ENCODE measurements at places on chromosomes 1 and 21. TPM values are rescaled to one million over a fixed set of nuclear protein-coding genes. Genes with fewer than 3 reads are reported as not detected.

DNA sequence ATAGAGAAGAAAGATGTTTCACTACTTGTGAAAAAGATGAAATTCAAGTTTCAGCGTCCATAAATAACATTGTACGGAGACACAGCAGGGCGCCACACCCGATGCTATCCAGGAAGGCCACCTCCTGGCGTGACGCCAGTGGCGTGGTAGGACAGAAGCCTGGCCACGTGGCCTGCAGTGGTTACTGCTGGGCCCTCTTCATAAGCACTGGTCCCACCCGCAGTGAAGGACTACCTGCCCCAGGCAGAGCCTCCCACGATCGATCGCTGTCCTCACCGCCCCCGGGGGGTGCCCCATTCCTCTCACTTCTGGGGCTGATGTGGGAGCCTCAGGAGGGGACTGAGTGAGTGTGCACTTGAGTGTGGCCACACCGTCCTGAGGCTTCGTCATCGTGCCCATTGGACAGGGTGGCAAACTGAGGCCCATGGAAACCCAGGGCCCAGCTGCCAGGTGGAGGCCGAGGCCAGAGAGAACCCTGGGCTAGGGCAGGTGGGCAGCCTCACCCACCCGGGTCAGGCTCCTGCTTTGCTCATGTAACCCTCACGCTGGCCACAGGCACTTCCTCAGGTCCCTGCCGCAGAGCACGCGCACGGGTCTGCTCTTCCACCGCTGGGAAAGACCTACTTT is 11.7 kb upstream of the HES5 start:
- DNase-seq: peak; percentile 27

DNA sequence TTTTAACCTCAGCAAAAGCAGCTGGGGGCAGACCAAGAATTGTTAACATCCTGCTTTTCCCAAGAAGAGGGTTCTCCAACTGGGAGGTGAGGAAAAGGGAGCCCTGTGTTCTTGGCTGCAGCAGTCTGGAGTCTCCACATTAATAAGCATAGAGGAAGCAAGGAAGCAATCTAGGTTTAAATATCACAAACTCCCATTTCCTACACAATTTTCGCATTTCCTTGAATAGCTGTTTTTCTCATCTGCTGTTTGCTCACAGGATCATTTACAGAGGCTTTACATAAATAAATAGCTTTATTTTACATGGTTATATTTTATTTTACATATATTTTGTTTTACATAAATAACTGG is 124.0 kb downstream of the TRIM33 start:
- DNase-seq: no peak

- peak; percentile 47 for DNase-seq
Measured at GRCh38 chr1:201740670-201741111, 88.3 kb upstream of the IPO9 start.

DNA sequence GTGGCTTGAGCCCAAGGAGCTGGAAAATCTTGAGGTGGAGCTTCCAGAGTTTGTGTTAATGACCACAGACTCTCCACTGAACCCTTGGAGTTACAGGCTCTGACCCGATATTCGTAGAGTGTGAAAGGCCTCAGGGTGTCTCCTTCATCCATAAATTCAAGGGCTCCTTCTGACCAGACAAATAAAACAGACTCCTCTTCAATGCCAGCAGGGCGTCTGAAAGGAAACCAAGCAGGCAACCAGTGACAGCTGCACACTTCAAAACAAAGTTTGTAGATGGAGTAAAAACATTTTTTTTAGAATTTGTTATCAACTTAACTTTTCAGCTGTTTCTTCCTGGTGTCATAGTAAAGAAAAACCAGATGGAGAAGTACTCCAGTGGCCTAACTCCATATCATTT is 161.1 kb downstream of the KCTD3 start:
- DNase-seq: no peak

DNA sequence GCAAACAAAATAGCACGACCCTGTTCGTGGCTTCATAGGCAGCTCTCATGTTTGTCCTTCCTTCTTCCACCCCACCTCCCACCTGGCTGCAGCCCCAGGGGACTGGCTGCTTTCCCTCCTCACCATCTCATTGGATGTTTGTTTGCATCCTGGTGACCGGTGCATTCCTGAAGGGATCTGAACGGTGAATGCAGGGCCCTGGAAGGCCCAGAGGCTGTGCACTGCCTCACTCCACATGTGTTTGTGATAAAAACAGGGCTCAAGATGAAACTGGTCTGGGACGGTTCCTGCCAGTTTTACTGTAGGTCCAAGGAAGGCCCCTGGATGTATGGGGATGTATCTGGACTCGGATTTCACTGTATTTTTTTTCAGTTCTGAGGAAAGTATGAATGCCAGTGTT is 42.8 kb downstream of the CNN3 start:
- DNase-seq: no peak

GRCh38 chr1:241589521-241589920 is 50.6 kb downstream of the CHML start:
- no peak for DNase-seq

GRCh38 chr1:80656014-80656636 is 1144.6 kb upstream of the ADGRL2 start:
- peak; percentile 16 for DNase-seq

DNA sequence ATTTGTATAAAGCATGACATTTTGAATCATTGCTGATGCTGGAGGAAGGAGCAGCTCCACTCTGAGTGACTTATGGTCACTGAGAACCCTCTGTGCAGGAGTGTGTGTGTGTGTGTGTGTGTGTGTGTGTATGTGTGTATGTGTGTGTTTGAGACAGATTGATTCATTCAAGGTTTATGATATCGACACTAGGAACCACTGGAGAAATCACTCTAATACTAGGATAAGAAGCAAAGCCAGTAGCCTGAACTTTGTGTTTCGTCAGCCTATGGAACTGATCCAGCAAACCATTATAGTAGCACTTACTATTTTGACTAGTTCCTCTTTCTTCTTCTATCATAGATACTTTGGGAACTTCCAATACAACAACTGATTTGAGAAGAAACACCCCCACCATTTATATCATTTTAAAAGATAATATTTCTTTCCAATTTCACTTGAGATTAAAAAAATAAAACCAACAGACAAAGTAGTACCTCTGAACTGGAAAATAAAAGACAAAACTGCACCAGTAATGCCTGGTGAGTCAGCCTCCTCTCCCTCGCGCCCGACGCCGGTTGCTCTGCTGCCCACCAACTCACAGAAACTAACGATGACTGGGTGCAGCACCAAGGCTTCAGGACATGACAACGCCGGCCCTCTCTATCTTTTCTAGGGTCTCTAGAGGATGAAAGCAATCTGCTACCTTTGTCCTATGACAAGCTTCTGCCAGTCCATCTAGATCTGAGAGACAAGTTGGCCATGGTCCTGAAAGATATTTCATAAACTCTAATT is 20.9 kb downstream of the SLAMF1 start:
- no peak for DNase-seq

DNA sequence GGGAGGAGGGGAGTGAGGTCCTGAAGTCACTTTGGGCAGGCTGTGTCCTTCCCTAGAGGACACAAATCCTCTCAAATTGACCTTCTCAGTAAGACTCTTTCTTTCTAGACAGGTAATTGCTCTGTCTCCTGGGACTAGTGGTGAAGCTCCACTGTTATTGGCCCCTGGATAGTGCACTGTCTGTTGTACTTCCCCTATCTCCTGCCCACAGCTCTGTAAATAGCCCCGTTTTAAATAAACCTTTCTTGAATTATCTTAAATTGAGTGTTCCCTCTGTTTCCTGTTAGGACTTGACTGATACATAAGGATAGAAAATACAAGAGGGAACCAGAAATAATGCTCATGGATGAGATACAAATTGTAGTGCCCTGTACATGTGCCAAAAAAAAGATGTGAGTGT is 229.5 kb upstream of the USP24 start:
- DNase-seq: no peak

DNA sequence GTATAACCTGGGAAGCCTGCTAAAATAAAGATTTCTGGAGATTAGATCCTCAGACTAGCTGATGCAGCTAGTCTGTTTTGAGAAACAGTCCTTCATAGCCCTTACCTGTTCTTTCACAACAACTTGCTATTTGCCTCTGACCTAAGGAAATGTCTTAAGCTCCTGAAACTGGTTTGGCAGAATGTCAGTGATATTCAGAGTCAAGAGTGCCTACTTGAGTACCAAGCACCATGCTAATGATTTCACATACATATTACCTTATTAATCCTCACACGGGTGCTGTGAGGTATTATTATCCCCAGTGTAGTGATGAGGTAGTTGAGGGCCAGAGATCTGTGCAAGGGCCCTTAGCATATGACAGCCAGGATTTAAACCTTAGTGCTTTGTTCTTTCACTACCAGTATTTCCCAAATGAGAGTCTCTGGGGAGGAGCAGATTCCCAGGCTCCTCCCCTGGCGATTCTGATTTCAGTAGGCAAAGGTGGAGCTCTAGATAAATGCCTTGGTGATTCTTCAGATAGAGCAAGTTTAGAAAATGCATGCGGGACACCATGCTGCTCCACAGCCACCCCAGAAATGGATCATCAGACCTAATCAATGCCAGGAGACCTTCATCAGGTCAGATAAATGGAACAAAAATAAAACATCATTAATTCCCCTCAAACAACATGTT is 47.4 kb upstream of the WNT2B start:
- no peak for DNase-seq

DNA sequence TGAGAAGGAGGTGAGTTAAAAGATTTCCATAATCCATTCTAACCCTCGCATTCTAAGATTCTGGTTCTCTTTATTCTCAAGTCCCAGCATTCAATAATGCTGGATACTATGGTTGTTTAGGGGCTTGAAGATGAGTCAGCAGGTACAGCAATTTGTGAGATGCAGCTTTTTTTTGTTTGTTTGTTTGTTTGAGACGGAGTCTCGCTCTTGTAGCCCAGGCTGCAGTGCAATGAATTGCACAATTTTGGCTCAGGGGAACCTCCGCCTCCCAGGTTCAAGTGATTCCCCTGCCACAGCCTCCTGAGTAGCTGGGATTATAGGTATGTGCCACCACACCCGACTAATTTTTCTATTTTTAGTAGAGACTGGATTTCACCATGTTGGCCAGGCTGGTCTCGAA is 23.3 kb downstream of the EIF4G3 start:
- DNase-seq: no peak

DNA sequence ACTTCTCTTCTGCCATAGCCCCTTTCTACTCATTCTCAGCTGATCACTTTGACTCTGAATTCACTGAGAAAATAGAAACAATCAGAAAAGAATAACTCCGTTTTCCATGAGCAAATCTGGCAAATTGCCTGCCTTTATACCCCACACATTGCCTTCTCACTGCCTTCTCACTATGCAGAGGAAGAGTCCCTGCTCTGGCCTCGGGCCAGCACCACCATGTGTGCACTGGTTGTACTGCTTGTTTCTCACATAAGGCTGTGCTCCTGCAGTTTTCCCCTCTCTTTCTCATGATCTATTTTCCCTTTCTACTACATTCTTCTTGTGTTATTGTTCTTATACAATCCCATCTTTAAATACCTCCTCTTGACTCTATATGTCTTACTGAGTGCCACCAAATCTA is 2.3 kb upstream of the HMGCS2 start:
- DNase-seq: no peak

DNA sequence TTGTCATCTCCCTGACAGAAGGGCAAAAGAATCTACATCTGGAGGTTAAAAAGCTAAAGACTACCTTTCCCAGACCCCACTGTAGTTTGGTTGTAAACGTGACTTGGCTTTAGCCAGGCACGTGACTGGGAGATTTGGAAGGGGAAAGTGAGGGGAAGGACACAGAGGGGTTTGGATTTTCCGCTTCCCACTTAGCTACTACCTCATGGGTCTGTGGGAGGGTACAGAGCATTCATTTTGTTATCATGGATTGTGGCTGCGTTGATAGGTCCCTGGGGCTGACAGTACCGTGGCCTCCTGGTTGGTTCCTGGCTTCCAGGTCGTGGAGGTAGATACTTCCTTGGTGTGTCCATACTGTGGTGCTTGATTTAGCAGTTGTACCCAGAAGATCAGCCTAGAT is 2.6 kb downstream of the CHD1L start:
- no peak for DNase-seq

- DNase-seq: no peak
Measured at GRCh38 chr1:22334860-22335550, 116.6 kb upstream of the ZBTB40 start.

FCRL4 gene
- polyA plus RNA-seq: 0.09 TPM

TNFSF4 gene
- polyA plus RNA-seq: 0.87 TPM

MYOC gene
- polyA plus RNA-seq: not detected

KCNC4 gene
- polyA plus RNA-seq: 2.5 TPM

TTC34 gene
- polyA plus RNA-seq: 2.1 TPM

LCE1B gene
- polyA plus RNA-seq: not detected

PRPF38B gene
- polyA plus RNA-seq: 48.7 TPM

KRTAP13-2 gene
- polyA plus RNA-seq: not detected

SFN gene
- polyA plus RNA-seq: 0.09 TPM

YARS1 gene
- 33.0 TPM for polyA plus RNA-seq

MX2 gene
- 51.2 TPM for polyA plus RNA-seq

OXCT2 gene
- 1.9 TPM for polyA plus RNA-seq

TGFB2 gene
- 0.55 TPM for polyA plus RNA-seq

AMY1A gene
- polyA plus RNA-seq: not detected

Measured in B cell (primary cell).